Right cardiac atrium (tissue), 5 donors: ENCODE measurements at places on chromosomes 16 and 17. TPM values are rescaled to one million over a fixed set of nuclear protein-coding genes. Genes with fewer than 3 reads are reported as not detected.

- peak; percentile 26 for DNase-seq
These were observed 74.8 kb upstream of the GRIN2A start for GRCh38 chr16:10256784-10257641.

- no peak for DNase-seq
These were observed 256.6 kb downstream of the CPPED1 start for GRCh38 chr16:12546918-12547607.

GRCh38 chr17:78599419-78599818 is 22.2 kb upstream of the DNAH17 start:
- no peak for DNase-seq

DNA sequence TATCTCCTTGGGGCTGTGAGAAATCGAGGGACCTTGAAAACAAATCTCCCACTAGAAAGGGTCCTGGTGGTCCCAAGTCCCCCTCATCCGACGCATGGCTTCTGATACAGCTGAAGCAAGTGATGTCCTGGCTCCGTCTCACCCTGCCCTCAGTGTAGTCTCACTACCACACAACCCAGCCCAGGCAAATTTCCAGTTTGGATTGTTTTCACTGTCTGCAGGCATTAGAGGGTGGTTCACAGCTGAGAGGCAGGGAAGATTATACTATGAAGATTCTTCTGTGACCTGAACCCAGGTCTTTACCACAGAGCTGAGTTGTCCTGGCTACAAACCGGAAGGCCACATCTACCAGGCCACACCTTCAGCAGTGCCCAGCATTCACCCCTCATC is 17.7 kb downstream of the ZNHIT3 start:
- no peak for DNase-seq

GRCh38 chr17:36131421-36131820 is 27.8 kb downstream of the CCL4 start:
- DNase-seq, result no peak

The CCL14 gene
- total RNA-seq, result 27.2 TPM

DNA sequence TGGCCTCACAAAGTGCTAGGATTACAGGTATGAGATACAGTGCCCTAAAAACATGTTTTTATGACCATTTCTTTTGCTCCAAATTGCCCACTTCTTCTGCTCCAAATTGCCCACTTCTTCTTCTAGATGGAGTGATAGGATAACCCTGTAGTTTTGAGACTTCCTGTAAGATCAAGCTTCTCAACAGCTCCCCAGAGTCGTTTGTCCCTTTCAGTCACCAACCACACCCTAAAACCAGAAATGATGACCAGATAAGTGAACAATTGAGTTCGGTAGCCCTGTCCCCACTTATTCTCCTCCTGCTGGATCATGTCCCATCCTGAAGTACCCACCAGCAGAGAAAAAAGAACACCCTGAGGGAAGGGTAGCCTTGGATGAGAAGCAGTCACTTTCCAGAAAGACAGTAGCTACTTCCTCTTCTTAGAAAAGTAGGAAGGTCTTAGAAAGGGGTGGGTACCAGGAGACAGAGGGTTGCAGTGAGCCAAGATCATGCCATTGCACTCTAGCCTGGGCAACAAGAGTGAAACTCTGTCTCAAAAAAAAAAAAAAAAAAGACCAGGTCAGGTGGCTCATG is 2.5 kb downstream of the ODAD4 start:
- DNase-seq, result no peak

The RHBDL1 gene
- total RNA-seq, result 1.9 TPM

GRCh38 chr17:69468207-69468606 is 53.7 kb downstream of the MAP2K6 start:
- DNase-seq, result no peak

- no peak for DNase-seq
These were observed 98.0 kb downstream of the CYTH1 start for GRCh38 chr17:78684026-78684425.

The CCDC200 gene
- not detected for total RNA-seq

GRCh38 chr16:23584186-23585076 is 11.7 kb downstream of the NDUFAB1 start:
- DNase-seq, result no peak

DNA sequence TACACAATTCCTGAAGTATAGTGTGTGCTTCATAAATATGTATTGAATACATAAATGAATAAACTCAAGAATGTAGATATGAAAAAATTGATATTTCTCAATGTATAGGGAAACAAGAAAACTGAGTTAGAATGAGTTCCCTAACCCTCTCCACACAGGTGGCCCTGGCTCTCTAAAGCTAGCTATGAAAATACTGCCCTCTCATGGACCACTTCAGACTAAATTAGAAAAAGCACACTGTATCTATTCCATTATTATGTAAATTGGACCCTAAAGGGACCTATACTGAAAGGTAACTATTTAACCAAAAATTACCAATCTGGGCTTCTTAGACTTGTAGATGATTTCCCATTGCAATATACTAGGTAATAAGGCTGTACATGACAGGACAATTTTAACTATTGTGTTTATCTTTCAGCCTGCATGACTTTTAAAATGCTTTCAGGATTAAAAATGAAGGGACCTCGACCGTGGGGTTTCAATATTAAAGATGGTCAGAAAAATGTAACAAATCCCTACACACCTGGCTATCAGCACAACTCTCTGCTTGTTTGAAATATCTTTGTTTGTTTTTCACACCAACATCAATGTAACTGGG is 672.5 kb upstream of the KIF2B start:
- no peak for DNase-seq

- peak; percentile 85 for DNase-seq
These were observed 24.8 kb upstream of the MAP3K14 start for GRCh38 chr17:45341533-45342158.

DNA sequence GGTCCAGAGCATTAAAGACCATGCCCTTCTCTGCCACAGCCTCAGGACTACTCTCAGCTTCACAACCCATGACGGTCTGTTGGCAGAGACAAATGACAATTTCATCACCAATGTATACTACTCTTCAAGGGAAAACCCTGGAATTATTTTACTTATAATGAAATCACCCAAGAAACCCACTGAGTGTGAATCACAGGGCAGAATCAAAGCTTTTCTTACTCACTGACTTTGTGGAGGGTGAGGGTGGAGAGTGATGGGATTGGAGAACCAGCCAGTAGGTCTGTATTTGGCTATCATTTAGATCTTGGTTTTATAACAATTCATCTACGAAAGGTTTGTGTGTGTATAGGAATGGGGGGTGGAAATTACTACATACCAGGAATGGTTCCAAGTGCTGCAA is 442.6 kb downstream of the SHISA9 start:
- DNase-seq, result no peak

DNA sequence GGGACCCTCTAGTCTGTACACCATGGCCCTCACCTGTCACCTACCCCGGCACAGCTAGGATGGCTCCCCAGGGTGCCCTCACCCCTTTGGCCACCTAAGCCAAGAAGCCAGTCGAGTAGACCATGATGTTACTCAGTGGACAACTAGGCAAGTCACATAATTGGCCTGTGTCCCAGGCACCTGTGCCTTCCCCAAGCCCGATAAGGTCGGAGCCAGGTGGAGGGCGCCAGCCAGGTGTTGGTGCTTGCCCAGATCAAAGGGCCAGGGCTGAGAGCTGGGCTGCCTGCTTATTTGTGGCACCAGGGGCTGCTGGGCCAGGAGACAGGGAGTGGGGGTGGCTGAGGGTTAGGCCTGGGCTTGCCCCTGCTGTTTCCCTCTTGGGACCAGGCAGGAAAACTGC is 16.8 kb downstream of the SPNS2 start:
- no peak for DNase-seq

The KRT37 gene
- total RNA-seq, result not detected

The TLCD2 gene
- total RNA-seq, result 2.1 TPM

DNA sequence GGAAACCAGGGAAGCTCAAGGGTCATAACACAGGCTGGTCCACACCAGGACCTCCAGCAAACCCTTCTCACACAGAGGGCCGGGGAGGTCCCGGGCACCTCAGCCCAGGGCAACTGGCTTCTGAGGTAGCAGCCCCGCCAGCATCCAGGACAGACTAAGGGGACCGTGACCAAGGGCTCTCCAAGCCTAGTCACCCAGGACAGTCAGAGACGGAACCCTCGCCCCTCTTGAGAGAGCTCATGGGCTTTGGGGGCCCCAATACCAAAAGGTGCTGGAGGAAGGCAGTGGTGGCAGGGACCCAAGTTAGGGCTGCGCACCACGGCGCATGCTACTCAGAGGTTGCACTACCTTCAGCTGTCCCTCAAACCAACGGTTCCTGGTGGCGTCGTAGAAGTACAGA is 54.9 kb downstream of the KLHDC4 start:
- peak; percentile 27 for DNase-seq

DNA sequence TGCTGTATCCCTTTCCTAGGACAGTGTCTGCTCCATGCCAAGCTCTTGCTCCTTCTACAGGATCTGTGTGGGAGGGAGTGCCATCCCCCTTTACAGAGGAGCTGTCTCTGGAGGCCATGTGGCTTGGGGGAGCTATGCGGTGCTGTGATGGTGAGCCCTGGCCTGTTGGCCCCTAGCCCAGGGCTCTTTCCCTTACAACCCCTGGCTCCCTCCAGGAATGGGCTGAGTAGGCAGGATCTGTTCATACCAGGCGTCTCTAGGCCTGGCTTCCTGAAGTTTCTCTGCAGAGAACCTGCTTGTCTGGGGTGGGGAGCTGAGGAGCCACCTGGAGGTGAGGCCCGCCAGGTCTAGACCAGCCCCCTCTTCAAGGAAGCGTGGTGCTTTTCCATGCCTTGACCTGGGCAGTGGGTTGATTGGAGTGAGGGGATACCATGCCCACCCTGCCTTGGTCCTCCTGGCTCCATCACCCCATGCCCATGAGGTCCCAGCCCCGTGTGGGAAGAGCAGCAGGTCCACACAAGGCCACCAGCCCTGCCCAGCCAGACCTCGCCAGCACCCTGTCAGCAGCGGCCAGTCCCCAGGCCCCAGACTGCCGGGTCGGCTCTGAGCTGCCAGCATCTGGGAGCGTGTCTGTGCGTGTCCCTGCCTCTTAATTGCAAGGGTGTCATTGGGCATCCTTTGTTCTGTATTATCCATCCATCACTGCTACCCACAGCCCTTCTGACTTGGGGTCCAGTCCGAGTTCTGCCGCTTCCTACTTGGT is 14.7 kb downstream of the LLGL2 start:
- DNase-seq, result peak; percentile 39

GRCh38 chr16:143456-143855 is 5.0 kb upstream of the NPRL3 start:
- DNase-seq, result no peak

The OGFOD3 gene
- 32.6 TPM for total RNA-seq

DNA sequence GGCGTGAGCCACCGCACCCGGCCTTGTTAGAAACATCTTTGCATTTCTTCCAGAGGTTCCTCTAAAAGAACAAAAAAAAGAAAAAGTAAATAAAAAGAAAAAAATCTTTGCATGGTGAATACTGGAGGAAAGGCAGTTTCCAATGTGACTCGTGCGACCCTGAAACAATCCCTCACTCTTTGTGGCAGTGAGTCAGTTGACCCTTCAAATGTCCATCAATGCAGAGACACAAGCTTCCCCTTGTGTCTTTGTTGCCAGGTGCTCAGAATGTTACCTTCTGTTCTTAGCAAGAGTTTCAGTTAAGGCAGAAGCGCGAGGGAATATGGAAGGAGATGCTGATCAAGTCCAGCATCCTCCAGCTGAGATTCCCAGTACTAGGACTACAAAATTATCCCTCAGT is 16.4 kb downstream of the CACNG4 start:
- no peak for DNase-seq

GRCh38 chr17:40399185-40399584 is 18.5 kb downstream of the TOP2A start:
- DNase-seq, result no peak

- DNase-seq, result no peak
These were observed 183.4 kb downstream of the ZNF18 start for GRCh38 chr17:11813871-11814270.

The MAP2K6 gene
- 2.1 TPM for total RNA-seq

DNA sequence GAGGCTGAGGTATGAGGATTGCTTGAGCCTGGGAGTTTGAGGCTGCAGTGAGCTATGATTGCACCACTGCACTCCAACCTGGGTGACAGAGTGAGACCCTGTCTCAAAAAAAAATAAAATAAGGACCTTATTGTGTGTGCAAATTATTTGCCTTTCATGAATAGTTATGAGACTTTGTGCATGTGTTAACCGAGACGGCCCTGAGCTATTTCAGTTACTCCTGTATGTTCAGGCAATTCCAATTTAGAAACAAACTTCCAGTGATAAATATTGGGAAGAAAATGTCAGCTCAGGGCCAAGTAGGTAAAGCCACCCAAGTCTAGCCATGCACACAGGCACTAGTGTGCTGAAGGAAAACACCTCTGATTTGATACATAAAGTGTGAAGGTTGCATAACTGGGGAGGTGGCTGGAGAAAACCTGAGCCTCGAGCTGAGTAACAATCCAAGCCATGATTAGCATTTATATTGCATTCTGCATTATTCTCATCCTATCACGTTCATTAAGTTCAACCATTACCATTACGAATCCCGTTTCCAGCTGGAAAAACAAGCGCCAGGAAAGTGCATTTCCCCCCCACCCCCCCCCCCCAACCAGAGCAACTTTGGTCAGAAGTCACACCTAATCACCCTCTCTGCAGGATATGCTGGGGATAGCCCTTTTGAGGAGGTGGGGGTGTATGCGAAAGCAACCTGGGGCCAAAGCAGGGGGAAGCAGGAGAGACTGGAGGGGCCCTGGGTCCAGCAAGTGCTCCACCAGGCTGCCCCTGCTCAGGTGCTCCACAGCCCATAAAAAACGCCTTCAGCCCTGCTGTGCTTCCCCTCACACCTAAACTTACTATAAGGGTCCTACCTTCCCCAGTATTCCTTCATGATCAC is 18.6 kb upstream of the ENDOV start:
- no peak for DNase-seq

- DNase-seq, result no peak
These were observed 1.1 kb upstream of the UBE2I start for GRCh38 chr16:1308036-1308976.

DNA sequence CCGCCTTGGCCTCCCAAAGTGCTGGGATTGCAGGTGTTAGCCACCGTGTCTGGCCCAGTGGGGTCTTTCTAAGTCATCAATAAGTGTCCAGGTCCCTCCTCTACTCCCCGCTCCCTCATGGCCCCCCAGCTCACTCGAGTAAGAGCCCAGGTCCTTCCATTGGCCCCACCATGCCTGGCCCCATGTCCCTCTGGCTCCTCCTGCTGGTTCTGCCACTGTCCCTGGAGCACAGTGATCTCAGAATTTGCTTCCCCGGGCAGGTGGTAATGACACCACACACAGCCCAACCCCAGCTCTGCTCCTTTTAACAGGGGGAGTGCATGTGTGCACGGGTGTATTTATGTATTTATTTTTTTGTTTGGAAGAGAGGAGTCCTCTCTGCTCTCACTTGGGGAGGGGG is 19.6 kb downstream of the MGAT5B start:
- no peak for DNase-seq

- DNase-seq, result peak; percentile 44
These were observed 42.0 kb upstream of the ZNF469 start for GRCh38 chr16:88340755-88341150.

GRCh38 chr17:49993423-49994060 is 1.5 kb downstream of the DLX3 start:
- peak; percentile 68 for DNase-seq

GRCh38 chr16:55048745-55049144 is 118.1 kb downstream of the IRX5 start:
- DNase-seq, result no peak

The ST6GALNAC2 gene
- 5.8 TPM for total RNA-seq

GRCh38 chr16:19344224-19344801 is 58.8 kb downstream of the CLEC19A start:
- DNase-seq, result no peak

- DNase-seq, result no peak
These were observed 1.7 kb upstream of the CCL1 start for GRCh38 chr17:34364751-34365150.

GRCh38 chr16:76176153-76176552 is 101.0 kb upstream of the CNTNAP4 start:
- DNase-seq, result no peak
